ENCODE measurements at places on chromosomes 5 and 9. TPM values are rescaled to one million over a fixed set of nuclear protein-coding genes. Genes with fewer than 3 reads are reported as not detected.
A peak's percentile ranks its signal among the peaks of the same experiment; 100 is the strongest.

Gene PRELID1
- total RNA-seq, result 87.0 TPM

- H3K27me3 ChIP-seq, result peaks cover 10% of the 10 kb centered on the region
- no peak overlapping the region for H3K27ac ChIP-seq
- no peaks in the 10 kb centered on the region for H3K4me1 ChIP-seq
- no peaks in the 10 kb centered on the region for H3K36me3 ChIP-seq
Observed at GRCh38 chr9:90969021-90969675, 167.5 kb downstream of the SYK start.

- H3K27ac ChIP-seq, result no peak overlapping the region
- no peaks in the 10 kb centered on the region for H3K4me1 ChIP-seq
- DNase-seq, result no peak
- no peaks in the 10 kb centered on the region for H3K27me3 ChIP-seq
- H3K4me3 ChIP-seq, result no peak overlapping the region
Observed at GRCh38 chr5:30195036-30195435, 998.5 kb upstream of the CDH6 start.

GRCh38 chr9:77952635-77953328 is 78.8 kb downstream of the GNAQ start:
- no peak overlapping the region for H3K4me3 ChIP-seq
- peak overlapping the region; percentile 47 for H3K27ac ChIP-seq
- peaks cover 49% of the 10 kb centered on the region for H3K4me1 ChIP-seq

GRCh38 chr5:163269624-163270023 is 167.8 kb upstream of the CCNG1 start:
- no peak for DNase-seq
- no peaks in the 10 kb centered on the region for H3K27me3 ChIP-seq
- no peak overlapping the region for H3K27ac ChIP-seq
- H3K4me3 ChIP-seq, result no peak overlapping the region
- H3K4me1 ChIP-seq, result no peaks in the 10 kb centered on the region

Gene RMRP
- total RNA-seq, result 30,828 TPM
